ENCODE measurements at places on chromosomes 2 and 18. TPM values are rescaled to one million over a fixed set of nuclear protein-coding genes. Genes with fewer than 3 reads are reported as not detected.

- no peak for DNase-seq
These were observed 52.1 kb downstream of the L3MBTL4 start for GRCh38 chr18:6362559-6363129.

GRCh38 chr2:28348149-28348567 is 44.5 kb upstream of the FOSL2 start:
- DNase-seq = no peak

HJURP gene
- total RNA-seq = 0.47 TPM

GRCh38 chr2:175170659-175171304 is 2.8 kb upstream of the ATF2 start:
- no peak for DNase-seq

DNAJB2 gene
- 44.5 TPM for total RNA-seq

- DNase-seq = no peak
These were observed 71.5 kb downstream of the GREB1L start for GRCh38 chr18:21313576-21313975.

Measured in pancreas (tissue), 10 donors.